ENCODE measurements at places on chromosomes 4 and X.

DNA sequence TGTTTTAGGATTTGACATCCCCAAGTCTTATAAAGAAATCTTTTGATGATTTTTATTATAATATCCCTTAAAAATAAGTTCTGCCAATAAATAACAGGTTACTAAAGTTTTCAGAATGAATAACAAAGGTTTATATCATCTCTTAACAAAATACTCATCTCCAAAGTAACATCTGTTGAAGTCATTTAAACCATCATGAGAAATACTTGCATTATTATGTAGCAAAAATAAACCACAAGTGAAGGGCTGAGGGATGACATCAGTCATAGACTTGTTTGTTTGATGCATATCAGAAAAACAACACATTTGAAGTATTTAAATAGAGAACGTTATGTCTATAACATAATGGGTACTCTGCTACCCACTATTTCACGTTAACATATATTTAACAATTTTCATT, 114.9 kb downstream of the SPOCK3 start:
- DNase-seq: no peak

DNA sequence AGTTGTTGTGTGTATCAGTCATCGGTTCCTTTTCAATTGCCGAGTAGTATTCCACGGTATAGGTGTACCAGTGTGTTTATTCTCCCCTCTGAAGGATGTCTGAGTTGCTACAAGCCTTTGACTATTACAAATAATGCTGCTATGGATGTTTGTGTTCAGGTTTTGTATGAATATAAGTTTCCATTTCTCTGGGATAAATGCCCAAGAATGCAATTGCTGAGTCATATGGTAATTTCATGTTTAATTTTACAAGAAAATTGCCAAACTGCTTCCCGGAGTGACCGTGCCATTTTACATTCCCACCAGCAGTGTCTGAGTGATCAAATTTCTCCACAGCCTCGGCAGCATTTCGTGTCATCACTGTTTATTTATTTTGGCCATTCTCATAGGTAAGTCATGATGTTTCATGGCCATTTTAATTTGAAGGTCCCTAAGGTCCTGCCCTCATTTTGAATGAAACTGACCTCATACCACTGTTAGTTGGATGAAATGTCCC, 73.9 kb downstream of the IRF2 start:
- no peak for DNase-seq

- DNase-seq: no peak
Observed at GRCh38 chr4:37463033-37463856, 218.7 kb downstream of the NWD2 start.

GRCh38 chr4:142396279-142396678, 449.8 kb downstream of the INPP4B start:
- DNase-seq: no peak

DNA sequence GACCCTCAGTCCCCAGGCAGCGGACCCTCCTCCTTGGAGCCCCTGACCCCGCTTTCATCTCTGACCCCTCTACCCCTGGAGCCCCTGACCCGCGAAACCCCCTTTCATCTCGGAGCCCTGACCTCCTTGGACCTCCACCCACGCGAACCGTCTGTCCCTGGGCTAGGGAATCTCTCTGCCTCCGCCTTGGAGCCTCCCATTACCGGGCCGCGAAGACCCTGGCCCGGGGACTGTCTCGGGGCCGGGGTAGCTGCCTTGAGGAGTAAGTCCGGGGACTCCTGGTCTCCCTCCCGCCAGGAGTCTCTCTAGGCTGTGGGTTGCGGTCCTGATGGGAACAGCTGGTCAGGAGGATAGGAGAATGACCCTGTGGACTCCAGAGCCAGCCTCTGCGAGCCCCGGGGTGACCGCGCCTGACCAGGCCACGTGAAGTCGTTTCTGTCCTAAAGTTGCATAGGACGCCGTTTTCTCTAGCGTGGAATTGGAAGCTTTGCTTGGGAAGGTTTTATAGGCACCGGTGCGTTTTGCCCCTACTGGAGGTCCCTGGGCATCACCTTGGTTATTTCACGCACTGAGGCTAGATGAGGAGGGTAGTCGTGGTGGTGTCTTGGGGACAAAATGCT, 824 bp downstream of the TBC1D14 start:
- no peak for DNase-seq

DNA sequence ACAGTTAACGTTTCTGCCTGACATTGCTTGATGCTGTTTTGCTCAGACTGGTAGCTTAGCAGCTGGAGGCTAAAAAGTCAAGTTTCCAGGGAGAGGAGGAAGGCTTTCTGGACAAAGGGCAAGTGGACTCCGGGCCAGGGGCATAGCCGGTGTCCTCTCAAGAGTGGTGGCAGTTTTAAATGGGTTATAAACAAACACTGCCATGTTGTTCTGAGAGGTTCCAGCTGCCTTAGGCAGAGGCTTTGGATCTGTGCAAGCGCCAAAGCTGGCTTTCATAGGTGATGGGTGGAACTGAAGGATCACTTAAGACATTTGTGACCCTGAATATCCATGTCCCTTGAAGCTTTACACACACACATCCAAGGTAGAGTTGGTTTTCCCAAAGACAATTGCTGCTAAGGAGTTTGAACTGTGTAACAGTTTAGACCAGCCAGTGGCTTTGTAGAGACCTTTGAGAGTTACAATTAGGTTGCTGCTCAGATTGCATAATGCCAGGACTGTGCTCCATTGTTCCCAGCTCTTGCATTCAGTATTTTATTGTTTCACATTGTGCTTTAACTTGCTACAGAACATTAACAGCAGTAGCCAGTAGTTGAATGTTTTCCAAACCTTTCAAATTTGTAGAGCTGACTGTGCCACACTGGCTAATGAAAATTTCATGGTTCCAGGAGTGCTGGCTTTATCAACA, 54.1 kb upstream of the AP1S2 start:
- no peak for DNase-seq

DNA sequence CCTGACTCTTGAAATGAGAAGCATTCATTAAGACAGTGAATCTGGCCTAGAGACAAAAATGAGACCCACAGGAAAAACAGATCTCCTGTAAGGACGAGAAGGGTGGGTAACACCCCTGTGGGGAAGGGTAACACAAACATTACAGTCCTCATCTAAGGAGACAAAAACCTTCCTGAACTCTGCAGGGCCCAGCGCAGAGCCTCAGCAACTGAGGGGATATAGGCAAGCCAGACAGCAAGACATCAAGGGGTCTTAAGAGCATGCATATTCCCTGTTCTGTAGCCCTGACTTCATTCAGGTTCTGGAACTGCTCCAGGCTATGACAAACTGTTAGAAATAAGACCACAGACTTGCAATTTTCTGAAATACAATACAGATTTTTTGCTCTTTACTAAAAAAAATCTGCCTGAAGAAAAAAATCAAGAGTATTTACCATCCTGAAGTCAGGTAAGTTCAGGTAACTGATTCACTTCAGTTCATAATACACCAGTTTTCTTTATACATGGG, 15.5 kb downstream of the COX18 start:
- DNase-seq: no peak

GRCh38 chr4:83388313-83388676, 53.6 kb upstream of the HPSE start:
- no peak for DNase-seq

- no peak for DNase-seq
Observed at GRCh38 chr4:7288751-7289523, 96.6 kb downstream of the SORCS2 start.

GRCh38 chrX:68936126-68936525, 107.3 kb downstream of the EFNB1 start:
- no peak for DNase-seq

GRCh38 chrX:134715930-134716619, 57.8 kb upstream of the PLAC1 start:
- DNase-seq: no peak

DNA sequence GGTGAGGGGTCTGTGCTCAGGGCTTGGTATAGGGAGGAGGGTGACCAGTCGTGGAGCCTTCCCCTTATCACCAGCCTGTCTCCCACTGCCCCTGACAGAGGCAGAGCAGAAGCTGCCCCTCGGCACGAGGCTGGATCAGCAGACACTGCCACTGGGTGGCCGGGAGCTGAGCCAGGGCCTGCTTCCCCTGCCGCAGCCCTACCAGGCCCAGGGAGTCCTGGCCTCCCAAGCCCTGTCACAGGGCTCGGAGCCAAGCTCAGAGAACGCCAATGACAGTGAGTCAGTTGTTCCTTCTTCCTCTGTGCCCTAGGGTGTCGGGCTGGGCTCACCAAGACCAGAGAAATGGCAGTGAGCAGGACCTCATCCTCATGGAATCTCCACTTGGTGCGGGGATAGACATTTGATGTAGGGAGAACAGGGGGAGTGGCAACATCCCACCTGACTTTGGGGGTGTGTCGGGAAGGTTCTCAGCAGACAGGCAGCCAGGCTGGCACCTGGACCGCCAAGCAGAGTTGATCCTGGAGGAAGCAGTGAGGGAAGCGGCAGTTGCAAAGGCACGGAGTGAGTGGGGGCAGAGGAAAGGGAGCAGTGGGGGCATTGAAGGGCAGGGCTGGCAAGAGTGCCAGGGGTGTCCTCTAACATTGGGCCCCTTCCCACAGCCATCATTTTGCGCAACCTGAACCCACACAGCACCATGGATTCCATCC, 14.3 kb upstream of the UBA1 start:
- no peak for DNase-seq

- no peak for DNase-seq
Observed at GRCh38 chrX:45715748-45716147, 515.1 kb upstream of the DIPK2B start.

- DNase-seq: no peak
Observed at GRCh38 chr4:143095447-143095846, 89.3 kb upstream of the USP38 start.

DNA sequence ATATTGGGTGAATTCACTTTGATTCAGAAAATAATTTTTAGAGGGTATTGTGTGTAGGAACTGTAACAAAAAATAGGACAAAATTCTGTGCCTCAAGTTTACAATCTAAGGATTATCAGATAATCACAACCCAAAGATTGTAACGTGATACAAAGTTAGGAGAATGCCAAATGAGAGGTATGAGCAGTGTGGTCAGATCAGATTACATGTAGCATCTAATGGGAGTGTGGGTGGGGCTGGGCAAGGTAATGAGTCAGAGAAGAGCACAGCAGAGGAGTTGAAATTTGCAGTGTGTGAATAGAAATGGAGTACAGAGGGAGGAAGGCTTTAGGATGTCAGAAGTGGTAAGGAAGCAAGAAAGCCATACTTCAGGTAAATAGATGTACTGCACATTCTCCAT, 103.4 kb upstream of the TEX13A start:
- no peak for DNase-seq

DNA sequence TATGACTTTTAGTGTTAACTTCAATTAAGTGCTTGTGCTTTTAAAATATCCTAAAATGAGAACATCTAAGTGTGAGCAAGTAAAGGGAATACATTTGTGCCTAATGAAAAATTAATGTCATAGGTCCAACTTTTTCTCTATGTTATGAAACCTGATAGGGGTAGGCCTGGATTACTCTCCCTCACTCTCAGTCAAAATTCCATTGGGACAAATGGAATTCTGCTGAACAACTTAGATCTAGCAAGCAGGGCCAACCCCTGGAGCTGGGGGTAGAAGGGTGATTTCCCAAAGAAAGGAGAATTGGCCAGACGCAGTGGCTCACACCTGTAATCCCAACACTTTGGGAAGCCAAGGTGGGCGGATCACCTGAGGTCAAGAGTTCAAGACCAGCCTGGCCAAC, 67.4 kb downstream of the EDNRA start:
- DNase-seq: no peak

GRCh38 chr4:143597276-143597675, 83.8 kb downstream of the SMARCA5 start:
- no peak for DNase-seq

- no peak for DNase-seq
Observed at GRCh38 chr4:30753316-30753715, 33.1 kb downstream of the PCDH7 start.

DNA sequence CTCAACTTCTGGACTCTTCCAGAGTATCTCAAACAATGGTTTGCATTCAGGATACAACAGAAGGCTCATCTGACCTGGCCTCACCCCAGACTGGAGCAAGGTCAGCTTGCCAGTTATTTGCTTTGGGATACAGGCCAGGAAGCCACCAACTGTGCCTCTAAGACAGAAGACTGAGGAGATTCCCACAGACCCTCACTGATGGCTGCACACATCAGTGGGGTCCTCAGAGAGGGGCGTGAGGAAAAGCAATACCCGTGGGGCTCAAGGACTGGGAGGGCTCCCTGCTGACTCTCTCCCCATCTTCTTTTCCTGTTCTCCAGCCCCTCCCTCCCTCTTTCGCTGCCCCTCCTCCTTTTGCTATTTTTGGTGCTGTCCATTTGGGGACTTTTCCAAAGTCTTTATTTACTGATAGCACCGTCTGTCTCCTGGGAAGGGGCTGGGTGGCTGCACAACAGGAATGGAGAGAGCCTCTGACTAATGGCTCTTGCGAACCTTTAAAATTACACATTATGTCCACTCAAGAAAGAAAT, 23.2 kb downstream of the RELL1 start:
- DNase-seq: no peak

DNA sequence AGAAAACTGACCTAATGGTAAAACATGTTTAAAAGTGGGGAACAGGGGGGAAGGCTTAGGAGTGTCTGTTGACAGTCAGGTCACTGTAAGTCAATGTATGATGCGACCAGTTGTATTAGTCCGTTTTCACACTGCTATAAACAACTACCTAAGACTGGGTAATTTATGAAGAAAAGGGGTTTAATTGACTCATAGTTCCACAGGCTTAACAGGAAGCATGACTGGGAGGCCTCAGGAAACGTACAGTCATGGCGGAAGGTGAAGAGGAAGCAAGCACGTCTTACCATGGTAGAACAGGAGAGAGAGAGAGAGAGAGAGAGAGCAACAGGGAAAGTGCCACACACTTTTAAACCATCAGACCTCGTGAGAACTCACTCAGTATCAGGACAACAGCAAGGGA, 13.0 kb upstream of the PLAC1 start:
- DNase-seq: no peak

DNA sequence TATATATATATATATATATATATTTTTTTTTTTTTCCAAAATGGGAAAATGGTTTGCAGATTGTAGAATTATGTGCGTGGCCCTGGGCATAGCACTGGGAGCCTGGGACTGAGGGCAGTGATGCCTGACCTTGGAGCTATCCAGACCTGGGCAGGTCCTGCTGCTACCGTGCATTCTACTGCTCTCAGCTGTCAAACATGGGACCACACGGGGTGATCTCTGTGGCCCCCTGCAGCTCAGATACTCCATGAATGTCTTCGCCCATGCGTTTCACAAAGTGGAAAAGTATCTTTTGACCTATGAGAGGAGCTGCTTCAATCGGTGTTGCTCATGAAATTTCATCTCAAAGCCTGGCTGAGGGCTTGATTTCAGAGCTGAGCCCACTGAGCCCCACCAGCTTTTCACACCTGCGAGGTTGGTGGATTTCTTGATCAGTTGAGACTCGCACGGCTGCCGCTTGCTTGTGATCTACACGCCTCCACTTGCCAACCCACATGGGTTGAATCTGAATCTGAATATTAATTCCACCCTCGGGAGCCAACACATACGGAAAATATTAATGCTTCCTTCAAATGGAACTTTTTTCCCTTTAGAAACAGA, 35.7 kb downstream of the ING2 start:
- no peak for DNase-seq

DNA sequence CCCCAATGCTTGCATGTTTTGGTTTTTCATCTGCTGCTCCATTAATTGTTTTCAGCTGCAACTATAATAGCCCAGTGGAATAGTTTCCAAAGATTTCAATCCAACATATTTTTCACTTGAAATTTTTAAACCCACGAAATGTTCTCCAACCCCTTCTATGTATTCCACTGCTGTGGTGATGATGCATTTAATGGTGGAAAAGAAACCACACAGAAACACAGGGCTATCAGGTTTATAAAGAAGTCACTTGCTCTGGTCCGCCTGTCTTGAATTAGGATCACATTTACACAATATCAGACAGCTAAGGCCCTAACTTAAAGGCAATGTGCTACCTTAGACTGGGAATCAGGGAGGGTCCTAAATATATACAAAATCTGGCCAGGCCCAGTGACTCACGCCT, 35.0 kb downstream of the OPHN1 start:
- no peak for DNase-seq
